ENCODE measurements at places on chromosomes 16 and 17.

DNA sequence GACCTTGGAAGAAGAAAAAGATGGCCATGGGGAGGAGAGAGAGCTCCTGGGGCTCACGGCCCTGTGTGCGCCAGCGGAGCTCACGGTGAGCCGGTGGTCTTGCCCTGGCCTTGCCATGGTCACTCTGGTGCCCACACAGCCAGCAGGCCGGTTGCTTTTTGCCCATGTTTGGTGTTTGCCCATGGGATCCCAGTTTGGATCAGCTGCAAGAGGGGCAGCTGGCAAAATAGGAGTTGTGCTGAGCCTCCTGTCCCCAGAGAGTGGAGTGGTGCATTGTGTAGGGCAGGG, 1.6 kb downstream of the NHERF1 start:
- no peak for DNase-seq

GRCh38 chr17:57350266-57350665, 93.9 kb downstream of the MSI2 start:
- DNase-seq, result no peak

- no peak for DNase-seq
Measured at GRCh38 chr17:73397856-73398540, 86.2 kb upstream of the CDC42EP4 start.

- no peak for DNase-seq
Measured at GRCh38 chr17:80927791-80928216, 63.8 kb upstream of the CHMP6 start.

GRCh38 chr16:57915811-57916488, 55.0 kb downstream of the CNGB1 start:
- no peak for DNase-seq
